ENCODE measurements at places on chromosomes 5 and 9. TPM values are rescaled to one million over a fixed set of nuclear protein-coding genes. Genes with fewer than 3 reads are reported as not detected.

GRCh38 chr5:140875085-140876065 lies at the start of gene PCDHA12:
TSS of gene PCDHA12 (plus strand) at chr5:140875308. CDS start at chr5:140875473, 165 bp downstream.
- no peak for DNase-seq

- no peak for DNase-seq
Observed at GRCh38 chr9:113540466-113540865, 76.9 kb downstream of the RGS3 start.

- peak; percentile 66 for DNase-seq
Observed at GRCh38 chr9:129624168-129624759, 1.7 kb upstream of the NTMT1 start.

GRCh38 chr9:93645921-93646639 lies 69.7 kb downstream of the PHF2 start:
- DNase-seq, result no peak

Gene IRX4
- 2.0 TPM for total RNA-seq

DNA sequence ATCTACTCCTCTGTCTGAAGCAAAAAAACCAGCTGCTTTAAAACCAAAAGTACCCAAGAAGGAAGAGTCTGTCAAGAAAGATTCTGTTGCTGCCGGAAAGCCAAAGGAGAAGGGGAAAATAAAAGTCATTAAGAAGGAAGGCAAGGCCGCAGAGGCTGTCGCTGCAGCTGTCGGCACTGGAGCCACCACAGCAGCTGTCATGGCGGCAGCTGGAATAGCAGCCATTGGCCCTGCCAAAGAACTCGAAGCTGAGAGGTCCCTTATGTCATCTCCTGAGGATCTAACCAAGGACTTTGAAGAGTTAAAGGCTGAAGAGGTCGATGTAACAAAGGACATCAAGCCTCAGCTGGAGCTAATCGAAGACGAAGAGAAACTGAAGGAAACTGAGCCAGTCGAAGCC lies 88.3 kb downstream of the MAP1B start:
- DNase-seq, result no peak

Gene CDH9
- 0.25 TPM for total RNA-seq

- no peak for DNase-seq
Observed at GRCh38 chr5:171743436-171744076, 42.1 kb upstream of the SMIM23 start.

Gene AHRR
- total RNA-seq, result 36.9 TPM

- no peak for DNase-seq
Observed at GRCh38 chr5:179154346-179154990, 94.3 kb downstream of the ZNF354C start.

- DNase-seq, result peak; percentile 48
Observed at GRCh38 chr9:79164406-79164805, 407.4 kb upstream of the TLE4 start.

- no peak for DNase-seq
Observed at GRCh38 chr9:112615584-112616266, 102.2 kb downstream of the INIP start.

DNA sequence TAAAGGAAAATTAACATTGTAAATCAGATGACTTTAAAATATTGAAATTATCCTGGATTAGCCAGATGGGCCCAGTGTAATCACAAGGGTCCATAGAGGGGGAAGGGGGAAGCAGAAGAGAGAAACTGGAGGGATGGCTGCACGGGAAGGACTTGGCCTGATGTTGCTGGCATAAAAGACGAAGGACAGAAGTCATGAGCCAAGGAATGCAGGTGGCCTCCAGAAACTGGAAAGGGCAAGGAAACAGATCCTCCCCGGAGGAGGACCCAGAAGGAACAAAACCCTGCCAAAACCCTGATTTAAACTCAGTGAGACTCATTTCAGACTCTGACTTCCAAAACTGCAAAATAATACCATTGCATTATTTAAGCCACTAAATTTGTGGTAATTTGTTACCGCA lies 100.2 kb downstream of the ADAMTS2 start:
- no peak for DNase-seq

DNA sequence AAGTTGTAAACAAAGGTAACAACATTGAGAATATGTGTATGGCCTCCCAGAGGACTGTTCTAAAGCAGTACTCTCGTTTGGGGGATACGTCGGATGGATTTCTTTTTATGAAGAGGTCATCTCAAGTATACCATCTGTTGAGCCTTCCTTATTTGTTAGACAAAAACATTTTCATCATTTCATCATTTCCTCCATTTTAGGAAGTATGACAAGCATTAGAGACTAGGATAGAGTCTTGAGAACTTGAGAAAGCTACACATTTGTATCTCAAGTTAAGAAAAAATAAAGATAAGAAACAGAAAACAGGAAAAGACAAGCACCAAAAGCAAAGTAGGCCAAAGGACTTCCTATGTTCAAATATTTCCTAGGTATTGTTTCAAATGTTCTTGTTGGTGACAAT lies 307.0 kb downstream of the EFNA5 start:
- DNase-seq, result no peak

DNA sequence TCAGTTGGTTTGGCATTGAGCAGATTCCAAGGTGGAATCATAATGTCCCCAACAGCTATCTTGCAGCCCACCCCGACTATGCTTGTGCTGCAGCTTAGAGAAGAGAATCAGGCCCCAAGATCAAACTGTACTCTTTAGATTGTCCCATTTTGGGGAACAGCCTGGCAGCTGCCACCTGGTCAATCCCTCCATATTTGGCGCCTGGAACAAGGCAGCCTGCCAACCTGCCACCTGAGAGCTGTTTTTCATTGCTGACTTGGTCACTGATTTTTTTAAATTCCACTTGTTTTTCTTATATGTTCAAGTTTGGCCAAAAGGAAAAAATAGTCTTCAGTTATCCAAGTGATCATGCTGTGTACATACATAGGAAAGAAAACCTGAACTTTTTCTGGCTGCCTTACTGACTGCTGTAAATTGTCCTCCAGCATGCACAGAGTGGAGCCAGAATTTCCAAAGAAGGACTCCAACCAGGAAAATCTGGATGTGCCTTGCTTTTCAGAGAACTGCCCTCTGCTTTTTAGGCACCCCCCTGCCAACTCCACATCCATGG lies 504.2 kb downstream of the ENC1 start:
- no peak for DNase-seq

DNA sequence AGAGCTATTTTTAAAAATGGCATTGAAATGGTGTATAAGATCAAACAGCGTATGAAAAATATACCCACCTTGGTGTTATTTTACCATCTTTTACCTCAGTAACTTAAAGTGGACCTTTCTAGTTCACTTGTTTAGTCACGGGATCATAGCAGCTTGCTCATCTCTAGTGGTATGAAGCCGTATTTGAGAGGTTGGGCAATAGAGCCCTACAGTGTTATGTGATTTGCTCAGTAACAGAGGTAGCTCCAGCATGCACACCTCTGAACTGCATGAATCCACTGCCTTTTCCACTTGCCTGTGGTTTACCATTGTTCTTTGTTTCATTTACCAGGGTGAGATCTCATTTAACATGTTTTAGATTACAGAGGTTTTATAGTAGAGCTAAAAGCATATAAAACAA lies 134.4 kb downstream of the ATG10 start:
- no peak for DNase-seq
